ENCODE measurements at places on chromosomes 12 and 14. TPM values are rescaled to one million over a fixed set of nuclear protein-coding genes. Genes with fewer than 3 reads are reported as not detected.

DNA sequence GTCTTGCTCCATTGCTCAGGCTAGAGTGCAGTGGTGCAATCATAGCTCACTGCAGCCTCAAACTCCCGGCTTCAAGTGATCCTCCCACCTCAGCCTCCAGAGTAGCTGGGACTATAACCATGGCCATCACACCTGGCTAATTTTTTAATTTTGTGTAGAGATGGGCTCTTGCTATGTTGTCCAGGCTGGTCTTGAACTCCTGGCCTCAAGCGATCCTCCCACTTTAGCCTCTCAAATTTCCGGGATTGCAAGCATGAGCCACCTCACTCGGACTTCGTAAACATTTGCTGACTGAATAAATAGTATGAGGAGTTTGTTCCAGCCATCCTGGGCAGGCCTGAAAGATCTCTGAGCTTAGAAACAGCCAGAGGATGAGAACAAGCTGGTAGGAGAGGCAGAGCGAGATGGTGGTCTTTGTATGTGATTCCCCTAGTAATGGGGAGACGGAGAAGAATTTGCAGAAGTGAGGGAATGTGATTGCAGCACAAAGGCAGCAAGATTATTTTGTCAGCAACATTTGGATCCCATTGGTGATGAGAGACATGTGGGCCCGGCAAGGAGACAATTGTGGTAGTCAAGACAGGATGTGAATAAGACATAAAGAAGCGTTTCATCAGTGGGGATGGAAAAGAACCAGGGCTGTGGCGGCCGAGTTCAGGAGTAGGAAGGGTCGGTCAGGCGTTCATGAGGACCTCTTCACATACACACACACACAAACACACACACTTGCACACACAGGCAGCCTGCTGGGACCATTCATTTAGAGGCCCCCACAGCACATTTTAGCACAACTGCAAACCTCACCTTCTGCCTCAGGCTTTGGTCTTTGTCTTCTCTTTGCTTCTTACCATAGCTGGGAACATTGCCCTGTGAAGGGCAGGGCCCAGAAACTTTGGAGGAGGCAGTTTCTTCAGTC, 155.5 kb downstream of the ZFP36L1 start:
- peak; percentile 68 for DNase-seq

GRCh38 chr14:92589213-92589852, 75.8 kb downstream of the RIN3 start:
- DNase-seq, result peak; percentile 30

DNA sequence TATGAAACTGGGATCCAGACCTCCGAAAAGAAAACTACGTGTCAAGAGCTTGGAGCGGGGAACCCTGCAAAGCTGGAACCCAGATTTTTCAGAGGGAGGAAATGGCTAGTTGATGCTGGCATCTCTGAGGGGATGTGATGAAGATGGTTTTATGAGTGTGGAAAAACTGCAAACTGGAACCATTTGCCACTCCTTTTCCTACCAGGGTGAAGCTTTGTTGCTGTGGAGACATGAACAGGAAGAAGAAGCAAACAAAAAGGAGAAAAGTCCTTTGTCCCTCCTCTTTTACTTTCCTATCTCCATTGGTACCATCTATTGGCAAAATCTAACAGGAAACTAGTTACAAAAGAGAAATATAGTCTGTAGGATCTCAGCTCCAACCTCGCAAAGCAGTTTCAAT, 39.2 kb downstream of the CDK17 start:
- DNase-seq, result no peak

DNA sequence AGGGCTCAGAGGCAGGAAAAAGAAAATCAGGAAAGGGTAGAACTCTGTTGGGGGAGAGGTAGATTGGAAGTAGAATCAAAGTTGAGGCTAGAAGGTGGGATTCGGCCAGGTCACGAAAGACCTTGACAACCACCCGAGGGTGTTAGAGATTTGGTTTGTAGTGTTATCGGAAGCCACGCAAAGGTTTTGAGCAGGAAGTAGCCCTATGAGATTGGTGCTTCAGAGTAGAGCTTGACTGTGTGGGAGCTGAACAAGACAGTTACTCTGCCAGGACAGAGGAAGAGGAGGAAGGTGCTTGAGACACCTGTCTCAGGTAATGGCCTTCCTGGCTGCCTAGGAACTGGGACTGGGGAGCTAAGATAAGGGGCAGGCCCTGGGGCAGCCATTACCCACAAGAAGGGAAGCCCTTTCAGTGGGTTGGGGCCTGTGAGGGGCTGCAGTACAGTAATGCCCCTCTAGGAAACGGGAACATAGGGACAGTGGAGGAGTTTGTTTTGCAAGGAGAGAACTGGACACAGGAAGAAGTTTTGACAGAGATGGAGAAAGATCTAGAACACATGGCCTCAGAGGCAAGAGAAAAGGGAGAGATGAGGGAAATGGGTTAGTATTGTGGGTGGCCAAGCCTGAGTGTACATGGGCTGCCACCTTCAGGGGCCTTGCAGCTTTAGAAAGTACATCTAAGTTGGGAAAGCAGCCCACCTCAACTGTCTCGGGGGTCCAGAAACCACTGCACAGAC, 73.5 kb downstream of the RIN3 start:
- DNase-seq, result no peak

GRCh38 chr12:11875414-11875935, 195.3 kb upstream of the BCL2L14 start:
- peak; percentile 40 for DNase-seq

DNA sequence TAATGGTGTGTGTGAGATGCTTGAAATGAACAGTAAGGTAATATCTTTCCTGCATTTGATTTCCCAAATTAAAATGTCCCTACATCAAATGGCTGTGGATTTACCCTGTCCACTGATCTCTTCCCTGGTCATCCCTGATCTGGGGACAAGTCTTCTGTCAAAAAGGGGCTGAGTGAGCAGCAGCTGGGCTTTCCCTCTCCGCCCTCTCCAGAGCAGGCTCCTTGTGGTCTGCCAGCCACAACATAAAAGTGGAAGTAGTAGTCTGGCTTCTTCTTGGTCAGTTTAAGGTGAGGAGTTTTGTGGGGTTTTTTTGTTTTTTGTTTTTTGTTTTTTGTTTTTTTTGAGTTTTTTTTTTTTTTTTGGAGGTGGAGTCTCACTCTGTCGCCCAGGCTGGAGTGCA, 25.2 kb upstream of the PLXNC1 start:
- DNase-seq, result no peak

DNA sequence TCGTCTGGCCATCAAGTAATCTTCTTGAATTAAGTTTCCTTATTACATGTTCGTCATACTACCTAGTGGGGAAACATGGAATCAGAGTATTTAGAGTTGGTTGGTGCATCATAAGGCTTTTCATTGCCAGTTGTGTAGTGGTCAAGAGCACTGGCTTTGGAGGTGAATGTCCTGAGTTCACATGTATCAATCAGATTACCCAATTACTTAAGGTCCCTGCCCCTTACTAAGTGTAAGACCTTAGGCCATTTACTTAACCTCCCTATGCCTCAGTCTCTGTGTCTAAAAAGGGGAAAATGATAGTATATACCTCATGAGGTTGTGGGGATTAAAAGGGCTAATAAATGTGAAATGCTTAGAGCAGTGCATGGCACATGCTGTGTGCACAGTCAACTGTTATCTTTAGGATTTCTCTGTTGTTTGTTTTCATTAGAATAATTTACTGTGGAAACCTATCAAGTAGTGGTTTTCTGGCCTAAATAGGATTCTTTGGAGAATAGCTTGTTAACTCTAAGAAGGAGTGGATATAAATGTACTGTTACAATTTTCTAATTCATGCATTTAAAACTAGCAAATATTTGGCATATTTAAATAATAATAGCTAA, 27.0 kb downstream of the MSRB3 start:
- peak; percentile 47 for DNase-seq

The CMA1 gene
- polyA plus RNA-seq, result not detected

The KCNA1 gene
- polyA plus RNA-seq, result not detected

The ZBTB25 gene
- 4.9 TPM for polyA plus RNA-seq

The CMAS gene
- 22.3 TPM for polyA plus RNA-seq

The IL26 gene
- polyA plus RNA-seq, result 0.07 TPM

Measured in fibroblast of lung (primary cell).